ENCODE measurements at places on chromosomes 1 and 21. TPM values are rescaled to one million over a fixed set of nuclear protein-coding genes. Genes with fewer than 3 reads are reported as not detected.

- no peak for DNase-seq
- no peaks in the 10 kb centered on the region for H3K36me3 ChIP-seq
- H3K27me3 ChIP-seq, result no peaks in the 10 kb centered on the region
- H3K4me3 ChIP-seq, result no peak overlapping the region
- no peak overlapping the region for H3K27ac ChIP-seq
Observed at GRCh38 chr1:226635456-226635941, 86.9 kb downstream of the STUM start.

DNA sequence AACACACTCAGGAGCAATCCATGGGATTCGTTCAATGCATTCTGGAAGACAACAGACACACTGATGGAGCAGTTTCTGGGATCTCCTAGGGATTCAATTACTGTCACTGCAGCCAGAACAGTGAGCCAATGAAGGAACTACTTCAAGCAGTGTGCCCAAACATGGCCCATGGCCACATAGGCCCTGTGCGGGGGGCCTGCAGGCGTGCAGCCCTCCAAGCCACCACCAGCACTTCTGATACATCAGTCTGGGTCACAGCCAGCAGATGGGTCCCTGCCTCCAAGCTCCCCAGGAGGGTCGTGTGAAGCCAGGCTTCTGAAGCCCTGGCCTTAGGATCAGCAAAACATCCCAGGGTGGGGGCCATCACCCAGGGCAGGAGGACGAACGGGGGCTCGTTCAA is 99.3 kb downstream of the RAVER2 start:
- no peak overlapping the region for H3K27ac ChIP-seq
- no peak overlapping the region for H3K4me3 ChIP-seq
- H3K4me1 ChIP-seq, result no peaks in the 10 kb centered on the region
- H3K27me3 ChIP-seq, result no peaks in the 10 kb centered on the region
- no peak for DNase-seq

Gene FNDC5
- 1.3 TPM for total RNA-seq

Gene ZSCAN20
- total RNA-seq, result 3.9 TPM

DNA sequence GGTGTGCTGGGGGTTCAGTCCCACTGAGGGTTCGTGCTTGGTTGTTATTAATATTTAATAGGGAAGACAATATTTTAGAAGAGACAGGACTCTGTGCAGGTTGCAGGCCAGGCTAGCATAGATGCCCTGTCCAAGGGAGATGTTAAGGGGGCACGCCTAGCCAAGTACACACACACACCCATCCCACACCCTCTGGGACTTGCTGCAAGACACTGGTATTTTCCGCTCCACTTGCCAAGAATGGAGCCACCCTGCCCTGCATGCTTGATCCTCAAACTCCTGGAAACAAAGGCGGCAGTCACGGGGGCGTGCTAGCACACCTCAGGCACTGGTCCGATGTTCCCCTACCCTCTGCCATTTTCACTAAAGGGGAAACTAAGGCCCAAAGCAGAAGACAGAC is 99.1 kb downstream of the MRPL37 start:
- peaks cover 20% of the 10 kb centered on the region for H3K4me1 ChIP-seq
- DNase-seq, result no peak
- no peaks in the 10 kb centered on the region for H3K27me3 ChIP-seq
- no peak overlapping the region for H3K4me3 ChIP-seq
- H3K36me3 ChIP-seq, result no peaks in the 10 kb centered on the region
